T-helper 17 cell (primary cell): ENCODE measurements at places on chromosomes 13 and 19. TPM values are rescaled to one million over a fixed set of nuclear protein-coding genes. Genes with fewer than 3 reads are reported as not detected.

Gene FFAR3
- total RNA-seq: 0.78 TPM

Gene NUP62
- 62.4 TPM for total RNA-seq

GRCh38 chr13:53683146-53683545 lies 654.5 kb downstream of the OLFM4 start:
- DNase-seq: no peak
- H3K36me3 ChIP-seq: no peaks in the 10 kb centered on the region
- no peak overlapping the region for H3K27ac ChIP-seq
- no peak overlapping the region for H3K4me3 ChIP-seq
- H3K4me1 ChIP-seq: no peaks in the 10 kb centered on the region
- H3K27me3 ChIP-seq: no peaks in the 10 kb centered on the region

GRCh38 chr13:98984983-98985382 lies 7.1 kb upstream of the DOCK9 start:
- H3K27ac ChIP-seq: peak overlapping the region; percentile 57
- H3K4me1 ChIP-seq: peaks cover 38% of the 10 kb centered on the region
- no peaks in the 10 kb centered on the region for H3K27me3 ChIP-seq
- no peak overlapping the region for H3K4me3 ChIP-seq
- DNase-seq: no peak

- no peak overlapping the region for H3K27ac ChIP-seq
- H3K4me3 ChIP-seq: peak overlapping the region; percentile 28
- peaks cover 9% of the 10 kb centered on the region for H3K4me1 ChIP-seq
- H3K27me3 ChIP-seq: peaks cover 55% of the 10 kb centered on the region
Measured at GRCh38 chr13:26053418-26053980, 1.7 kb upstream of the SHISA2 start.

GRCh38 chr13:43300865-43301264 lies 277.5 kb downstream of the DNAJC15 start:
- peaks cover 57% of the 10 kb centered on the region for H3K27me3 ChIP-seq
- H3K27ac ChIP-seq: no peak overlapping the region
- DNase-seq: no peak
- H3K36me3 ChIP-seq: no peaks in the 10 kb centered on the region
